Esophagus muscularis mucosa (tissue), 4 donors: ENCODE measurements at places on chromosomes 2 and 18.
A peak's percentile ranks its signal among the peaks of the same experiment; 100 is the strongest.

DNA sequence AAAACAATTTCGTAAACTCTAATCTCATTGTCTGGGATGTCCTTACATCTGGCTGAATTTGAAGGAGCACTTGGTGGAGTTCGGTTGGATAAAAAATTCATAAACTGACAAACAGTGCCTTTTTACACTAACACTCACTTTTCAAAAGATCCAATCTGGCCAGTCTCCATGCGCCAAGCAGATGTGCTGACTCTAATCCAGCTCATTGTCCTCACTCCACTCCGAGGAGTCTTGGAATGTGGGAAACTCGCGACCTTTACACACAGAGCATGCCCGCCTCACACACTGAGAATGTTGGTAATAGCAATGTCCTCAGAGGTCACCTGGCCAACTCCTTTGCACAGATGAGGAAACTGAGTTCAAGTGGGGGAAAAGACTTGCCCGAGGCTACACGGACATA is 66.8 kb downstream of the XDH start:
- no peak overlapping the region for H3K27ac ChIP-seq
- no peak overlapping the region for H3K4me3 ChIP-seq
- DNase-seq, result no peak
- H3K4me1 ChIP-seq, result no peaks in the 10 kb centered on the region
- no peaks in the 10 kb centered on the region for H3K36me3 ChIP-seq
- no peaks in the 10 kb centered on the region for H3K27me3 ChIP-seq

DNA sequence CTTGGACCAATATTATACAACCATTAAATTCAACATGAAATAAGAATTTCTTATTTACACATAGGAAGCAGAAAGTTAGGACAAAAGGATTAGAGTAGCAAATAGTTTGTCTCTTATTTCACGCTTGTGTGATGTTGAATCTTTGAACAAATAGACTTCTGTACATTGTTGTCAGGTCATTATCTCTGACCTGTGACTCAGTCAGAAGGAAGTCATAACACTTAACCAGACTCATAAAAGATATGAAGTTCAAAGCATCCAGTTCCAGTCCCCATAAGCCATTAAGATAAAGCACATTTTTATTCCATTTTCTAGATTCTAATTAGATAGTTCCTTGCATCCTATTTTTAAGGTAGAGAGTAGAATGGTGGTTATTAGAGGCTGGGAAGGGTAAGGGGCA is 130.8 kb downstream of the UPP2 start:
- H3K36me3 ChIP-seq, result no peaks in the 10 kb centered on the region
- H3K4me1 ChIP-seq, result no peaks in the 10 kb centered on the region
- DNase-seq, result no peak
- no peak overlapping the region for H3K27ac ChIP-seq
- no peak overlapping the region for H3K4me3 ChIP-seq

DNA sequence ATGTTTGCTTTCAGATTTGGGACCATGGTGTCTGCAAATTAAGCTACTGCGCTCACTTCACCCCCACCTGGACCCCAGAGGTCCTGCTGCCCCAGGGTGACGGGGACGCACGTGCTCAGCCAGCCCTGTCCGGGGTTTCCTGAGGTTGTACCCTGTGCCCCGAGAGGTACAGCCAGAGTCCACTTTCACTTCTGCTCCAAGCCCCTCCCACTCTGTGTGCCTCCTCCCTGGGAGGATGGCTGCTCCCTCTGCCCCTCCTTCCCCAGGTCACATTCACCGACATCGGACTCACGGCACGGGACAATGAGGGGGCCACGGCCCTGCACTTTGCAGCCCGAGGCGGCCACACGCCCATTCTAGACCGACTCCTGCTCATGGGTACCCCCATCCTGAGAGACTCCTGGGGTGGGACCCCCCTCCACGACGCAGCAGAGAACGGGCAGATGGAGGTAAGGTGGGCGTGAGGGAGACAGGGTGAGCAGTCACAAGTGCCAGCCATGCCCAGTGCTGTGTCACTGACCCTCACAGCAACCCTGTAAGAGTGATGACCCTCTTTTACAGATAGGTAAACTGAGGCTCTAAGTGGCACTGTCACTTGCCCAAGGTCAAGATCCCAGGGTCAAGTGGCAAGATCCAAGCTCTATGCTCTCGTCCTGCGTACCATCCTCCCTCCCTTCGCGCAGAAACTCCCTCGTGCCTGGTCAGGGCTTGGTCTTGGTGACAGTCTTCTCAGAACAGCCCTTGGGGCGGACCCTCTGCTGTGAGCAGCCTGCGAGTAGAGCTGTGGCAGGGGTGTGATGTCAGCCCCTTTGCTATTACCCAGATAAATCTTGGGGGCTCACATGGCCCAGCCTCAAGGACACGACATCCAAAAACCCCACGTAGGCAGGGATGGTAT is 7.6 kb downstream of the ESPNL start:
- no peak overlapping the region for H3K27ac ChIP-seq
- no peaks in the 10 kb centered on the region for H3K27me3 ChIP-seq
- H3K4me1 ChIP-seq, result peaks cover 10% of the 10 kb centered on the region
- no peak for DNase-seq

DNA sequence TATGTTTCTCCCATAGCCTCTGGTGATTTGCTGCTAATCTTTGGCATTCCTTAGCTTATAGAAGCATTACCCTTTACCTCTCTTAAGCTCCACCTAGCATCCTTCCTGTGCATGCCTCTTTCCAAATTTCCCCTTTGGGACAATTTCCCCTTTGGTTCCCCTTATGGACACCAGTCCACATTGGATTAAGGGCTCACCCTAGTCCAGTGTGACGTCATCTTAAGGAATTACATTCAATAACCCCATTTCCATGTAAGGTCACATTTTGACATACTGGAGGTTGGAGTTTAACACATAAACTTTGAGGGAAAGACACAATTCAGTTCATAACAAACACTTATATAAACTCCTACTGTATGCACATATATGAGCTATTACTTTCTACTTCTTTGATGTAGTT is 916.6 kb downstream of the SLC4A3 start:
- H3K27me3 ChIP-seq, result no peaks in the 10 kb centered on the region
- no peaks in the 10 kb centered on the region for H3K4me1 ChIP-seq
- peak; percentile 24 for DNase-seq
- no peak overlapping the region for H3K4me3 ChIP-seq
- no peaks in the 10 kb centered on the region for H3K36me3 ChIP-seq
- no peak overlapping the region for H3K27ac ChIP-seq

DNA sequence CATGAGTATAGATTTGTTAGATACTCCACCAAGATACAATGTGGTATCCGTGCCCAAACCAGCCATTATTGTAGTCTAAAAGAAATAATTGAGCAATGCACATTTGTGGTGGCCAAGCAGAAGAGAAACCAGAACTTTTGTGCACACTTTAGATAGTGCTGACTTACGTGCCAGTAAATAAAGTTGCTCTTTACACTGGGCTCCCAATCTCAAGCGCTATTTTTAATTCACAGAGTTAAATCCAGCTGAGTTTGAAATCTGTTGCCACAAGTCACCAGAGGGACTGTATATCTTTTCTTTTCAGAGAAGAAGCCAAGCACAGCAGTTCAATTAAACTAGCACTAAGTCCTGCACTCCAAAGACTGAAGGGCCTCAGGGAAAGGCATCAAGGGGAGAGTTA is 680.4 kb downstream of the TDRD15 start:
- no peaks in the 10 kb centered on the region for H3K4me1 ChIP-seq
- H3K27me3 ChIP-seq, result no peaks in the 10 kb centered on the region
- DNase-seq, result no peak
- no peaks in the 10 kb centered on the region for H3K36me3 ChIP-seq
- H3K4me3 ChIP-seq, result no peak overlapping the region
- no peak overlapping the region for H3K27ac ChIP-seq

DNA sequence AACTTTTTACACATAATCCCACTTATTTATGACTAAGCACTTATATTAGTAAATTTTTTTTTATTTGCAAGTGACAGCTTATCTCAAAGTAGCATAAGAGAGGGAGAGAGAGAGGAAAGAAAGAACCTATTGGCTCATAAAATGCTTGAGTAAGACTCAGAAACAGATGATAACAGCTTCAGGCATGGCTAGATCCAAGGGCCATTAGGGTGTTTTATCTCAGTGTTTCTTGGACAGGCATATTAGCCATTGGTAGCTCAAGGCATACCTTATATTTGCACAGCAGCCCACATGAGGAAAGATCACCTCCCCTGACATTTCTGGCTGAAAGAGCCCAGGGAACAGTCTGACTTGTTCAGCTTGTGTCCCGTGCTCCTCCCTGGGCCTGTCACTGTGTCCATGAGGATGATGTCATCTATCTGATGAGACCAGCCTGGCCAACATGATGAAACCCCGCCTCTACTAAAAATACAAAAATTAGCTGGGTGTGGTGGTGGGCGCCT is 64.4 kb downstream of the IL1R2 start:
- peak; percentile 92 for DNase-seq
- peaks cover 56% of the 10 kb centered on the region for H3K4me1 ChIP-seq
- no peak overlapping the region for H3K4me3 ChIP-seq
- no peaks in the 10 kb centered on the region for H3K36me3 ChIP-seq

GRCh38 chr2:46972438-46972837 is 56.8 kb upstream of the MCFD2 start:
- no peak for DNase-seq
- H3K4me3 ChIP-seq, result no peak overlapping the region
- H3K27ac ChIP-seq, result no peak overlapping the region
- H3K4me1 ChIP-seq, result peaks cover 39% of the 10 kb centered on the region
- no peaks in the 10 kb centered on the region for H3K27me3 ChIP-seq
- no peaks in the 10 kb centered on the region for H3K36me3 ChIP-seq

- DNase-seq, result no peak
- no peaks in the 10 kb centered on the region for H3K4me1 ChIP-seq
- no peaks in the 10 kb centered on the region for H3K27me3 ChIP-seq
- H3K36me3 ChIP-seq, result no peaks in the 10 kb centered on the region
These were observed 611.7 kb upstream of the NETO1 start for GRCh38 chr18:73479477-73479876.

DNA sequence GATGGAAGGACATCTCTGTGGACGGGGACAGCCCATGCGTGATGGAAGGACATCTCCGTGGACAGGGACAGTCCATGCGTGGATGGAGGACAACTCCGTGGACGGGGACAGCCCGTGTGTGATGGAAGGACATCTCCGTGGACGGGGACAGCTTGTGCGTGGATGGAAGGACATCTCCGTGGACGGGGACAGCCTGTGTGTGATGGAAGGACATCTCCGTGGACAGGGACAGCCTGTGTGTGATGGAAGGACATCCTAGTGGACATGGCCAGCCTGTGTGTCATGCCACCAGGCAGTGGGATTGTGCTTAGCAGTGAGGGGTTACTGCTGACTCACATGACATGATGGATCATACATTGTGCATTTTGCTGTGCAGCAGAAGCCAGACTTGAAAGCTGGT is 30.0 kb upstream of the NFATC1 start:
- no peak overlapping the region for H3K4me3 ChIP-seq
- DNase-seq, result no peak

GRCh38 chr2:831622-832021 is 119.0 kb upstream of the SNTG2 start:
- no peaks in the 10 kb centered on the region for H3K36me3 ChIP-seq
- H3K4me1 ChIP-seq, result peaks cover 20% of the 10 kb centered on the region
- DNase-seq, result peak; percentile 37
- H3K4me3 ChIP-seq, result no peak overlapping the region

- no peak for DNase-seq
- no peaks in the 10 kb centered on the region for H3K36me3 ChIP-seq
- H3K27me3 ChIP-seq, result no peaks in the 10 kb centered on the region
- H3K4me1 ChIP-seq, result no peaks in the 10 kb centered on the region
- H3K4me3 ChIP-seq, result no peak overlapping the region
- H3K27ac ChIP-seq, result no peak overlapping the region
These were observed 63.1 kb downstream of the MARCO start for GRCh38 chr2:119005051-119005450.

DNA sequence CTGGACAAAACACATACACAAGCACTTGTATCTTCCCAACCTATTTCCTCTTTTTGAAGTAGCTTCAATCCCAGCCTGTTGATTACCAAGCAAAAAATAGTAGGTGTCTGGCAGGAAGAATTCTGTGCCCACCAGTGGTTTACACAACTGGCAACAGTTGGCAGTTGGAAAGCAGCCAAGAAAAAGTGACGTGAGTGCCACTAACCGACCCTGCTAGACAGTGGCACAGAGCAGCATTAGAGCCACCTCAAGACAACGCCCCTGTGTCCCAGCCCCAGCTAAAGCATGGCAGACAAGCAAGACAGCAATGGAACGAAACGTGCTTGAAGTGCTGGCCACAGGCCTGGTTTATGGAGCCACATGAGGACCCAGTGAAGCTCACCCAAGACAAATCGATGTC is 379.6 kb downstream of the FBXO15 start:
- no peak for DNase-seq
- H3K36me3 ChIP-seq, result no peaks in the 10 kb centered on the region
- no peak overlapping the region for H3K27ac ChIP-seq

- no peak overlapping the region for H3K27ac ChIP-seq
- DNase-seq, result no peak
- no peaks in the 10 kb centered on the region for H3K27me3 ChIP-seq
- peaks cover 11% of the 10 kb centered on the region for H3K4me1 ChIP-seq
These were observed 99.1 kb upstream of the PELI1 start for GRCh38 chr2:64243081-64244036.

DNA sequence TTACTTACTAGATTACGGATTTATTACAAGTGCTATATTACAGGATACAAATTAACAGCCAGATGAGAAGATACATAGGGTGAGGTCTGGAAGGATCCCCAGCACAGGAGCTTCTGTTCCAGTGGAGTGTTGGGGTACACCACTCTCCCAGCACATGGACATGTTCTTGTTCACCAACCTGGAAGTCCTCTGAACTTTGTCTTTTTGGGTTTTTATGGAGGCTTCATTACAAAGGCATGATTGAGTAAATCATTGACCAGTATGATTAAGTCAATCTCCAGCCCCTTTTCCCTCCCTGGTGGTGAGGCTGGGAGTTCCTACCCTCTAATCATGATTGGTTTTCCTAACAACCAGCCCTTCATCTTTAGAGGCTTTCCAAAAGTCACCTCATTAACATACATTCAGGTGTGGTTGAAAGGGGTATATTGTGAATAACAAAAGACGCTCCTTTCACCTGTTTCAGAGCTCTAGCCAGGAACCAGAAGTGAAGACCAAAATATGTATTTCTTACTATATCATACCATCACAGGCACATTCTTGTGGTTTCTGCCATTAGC is 38.3 kb downstream of the APLF start:
- H3K36me3 ChIP-seq, result peaks cover 11% of the 10 kb centered on the region
- DNase-seq, result no peak
- no peaks in the 10 kb centered on the region for H3K4me1 ChIP-seq
- no peak overlapping the region for H3K4me3 ChIP-seq

DNA sequence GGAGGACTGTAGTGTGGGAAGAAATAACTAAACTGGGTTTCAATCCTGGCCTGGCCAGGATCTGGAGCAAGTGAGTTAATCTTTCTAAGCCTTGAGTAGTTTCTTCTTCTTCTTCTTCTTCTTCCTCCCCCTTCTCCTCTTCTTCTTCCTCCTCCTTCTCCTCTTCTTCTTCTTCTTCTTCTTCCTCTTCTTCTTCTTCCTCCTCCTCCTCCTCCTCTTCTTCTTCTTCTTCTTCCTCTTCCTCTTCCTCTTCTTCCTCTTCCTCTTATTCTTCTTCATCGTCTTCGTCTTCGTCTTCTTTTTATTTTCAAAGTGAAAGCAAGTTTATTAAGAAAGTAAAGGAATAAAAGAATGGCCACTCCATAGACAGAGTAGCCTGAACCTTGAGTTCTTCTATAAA is 6.5 kb upstream of the IL1RN start:
- H3K36me3 ChIP-seq, result no peaks in the 10 kb centered on the region
- H3K27ac ChIP-seq, result no peak overlapping the region
- H3K27me3 ChIP-seq, result no peaks in the 10 kb centered on the region
- no peaks in the 10 kb centered on the region for H3K4me1 ChIP-seq
- H3K4me3 ChIP-seq, result no peak overlapping the region
- DNase-seq, result no peak
